ENCODE measurements at places on chromosomes 7 and 10. TPM values are rescaled to one million over a fixed set of nuclear protein-coding genes. Genes with fewer than 3 reads are reported as not detected.
A peak's percentile ranks its signal among the peaks of the same experiment; 100 is the strongest.

GRCh38 chr7:23246555-23246954 is at the start of gene GPNMB:
Gene GPNMB (plus strand): TSS chr7:23246775. CDS start chr7:23246858, 83 bp downstream.
- DNase-seq: peak; percentile 81

Gene CACNB2
- total RNA-seq: 11.9 TPM

- no peak for DNase-seq
Observed at GRCh38 chr10:35536789-35537188, 68.4 kb upstream of the GJD4 start.

Gene ANK3
- 89.1 TPM for total RNA-seq

- DNase-seq: peak; percentile 83
Observed at GRCh38 chr10:75400771-75401568, 594 bp downstream of the ZNF503 start.

DNA sequence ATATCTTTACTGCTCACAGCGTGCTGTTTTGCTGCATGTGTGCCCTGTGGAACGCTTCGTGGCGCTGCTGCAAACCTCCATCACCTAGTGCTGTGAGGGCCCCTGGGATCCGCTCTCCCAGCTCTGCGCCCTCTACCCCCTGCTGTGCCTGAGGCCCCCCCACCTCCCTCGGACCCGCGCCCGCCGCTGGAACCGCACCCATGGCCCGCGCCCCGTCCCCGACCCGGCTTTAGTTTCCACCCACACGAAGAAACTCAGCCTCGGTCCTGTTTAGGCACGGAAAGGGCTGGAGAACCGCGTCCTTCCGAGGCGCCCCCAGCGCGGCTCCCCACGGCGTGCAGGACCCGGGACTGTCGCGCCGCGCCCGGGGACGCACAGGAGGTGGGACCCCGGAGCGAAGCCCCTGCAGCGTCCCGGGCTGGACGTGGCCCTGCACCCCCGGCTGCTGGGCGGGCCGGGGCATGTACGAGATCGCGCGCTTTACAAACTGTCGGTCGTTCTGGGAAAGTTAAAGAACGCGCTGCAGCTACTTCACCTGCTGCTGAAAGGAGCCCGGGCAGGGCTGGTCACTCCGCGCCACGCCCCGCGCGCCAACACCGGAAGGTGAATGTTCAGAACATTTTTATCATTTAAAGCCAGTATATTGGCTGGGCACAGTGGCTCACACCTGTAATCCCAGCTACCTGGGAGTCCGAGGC is 54.3 kb downstream of the BMS1 start:
- DNase-seq: no peak

DNA sequence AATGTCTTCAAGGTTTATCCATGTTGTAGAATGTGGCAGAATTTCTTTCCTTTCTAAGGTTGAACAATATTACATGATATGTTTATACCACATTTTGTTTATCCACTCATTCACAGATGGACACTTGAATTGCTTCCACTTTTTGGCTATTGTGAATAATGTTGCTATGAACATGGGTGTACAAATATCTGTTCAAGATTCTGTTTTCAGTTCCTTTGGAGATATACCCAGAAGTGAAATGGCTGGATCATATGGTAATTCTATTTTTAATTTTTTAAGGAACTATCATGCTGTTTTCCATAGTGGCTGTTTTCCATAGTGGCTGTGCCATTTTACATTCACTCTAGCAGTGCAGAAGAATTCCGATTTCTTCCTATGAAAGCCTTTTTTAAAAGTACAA is 194.7 kb upstream of the GRB10 start:
- no peak for DNase-seq

Gene SPDYE2B
- total RNA-seq: not detected

Gene FAM25G
- total RNA-seq: 26.2 TPM
